WERI-Rb-1 (cell line): ENCODE measurements at places on chromosomes 7 and 10.

DNA sequence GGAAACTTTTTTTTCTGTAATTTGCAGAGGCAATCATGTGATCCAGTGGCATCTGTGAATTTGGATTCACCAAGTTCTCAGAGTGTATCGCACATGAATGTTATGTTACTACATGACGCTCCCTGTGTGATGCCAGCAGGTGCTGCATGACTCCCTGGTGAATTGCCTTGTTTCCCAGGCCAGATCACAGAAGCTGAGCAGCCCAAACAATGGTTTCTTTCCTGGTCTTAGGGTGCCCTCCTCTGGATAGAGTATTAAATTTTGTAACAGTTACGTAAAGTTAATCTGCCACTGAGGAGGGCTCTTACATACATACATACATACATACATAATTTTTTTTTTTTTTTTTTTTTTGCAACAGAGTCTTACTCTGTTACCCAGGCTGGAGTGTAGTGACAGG lies 3.6 kb downstream of the ZSCAN21 start:
- peak; percentile 40 for DNase-seq

GRCh38 chr7:101517304-101517703 lies 111.8 kb downstream of the MYL10 start:
- no peak for DNase-seq

GRCh38 chr10:35768011-35768410 lies 125.9 kb upstream of the FZD8 start:
- DNase-seq = no peak

GRCh38 chr7:116971869-116972268 lies 18.6 kb downstream of the ST7 start:
- no peak for DNase-seq

GRCh38 chr7:152481082-152481481 lies 45.3 kb upstream of the KMT2C start:
- no peak for DNase-seq

DNA sequence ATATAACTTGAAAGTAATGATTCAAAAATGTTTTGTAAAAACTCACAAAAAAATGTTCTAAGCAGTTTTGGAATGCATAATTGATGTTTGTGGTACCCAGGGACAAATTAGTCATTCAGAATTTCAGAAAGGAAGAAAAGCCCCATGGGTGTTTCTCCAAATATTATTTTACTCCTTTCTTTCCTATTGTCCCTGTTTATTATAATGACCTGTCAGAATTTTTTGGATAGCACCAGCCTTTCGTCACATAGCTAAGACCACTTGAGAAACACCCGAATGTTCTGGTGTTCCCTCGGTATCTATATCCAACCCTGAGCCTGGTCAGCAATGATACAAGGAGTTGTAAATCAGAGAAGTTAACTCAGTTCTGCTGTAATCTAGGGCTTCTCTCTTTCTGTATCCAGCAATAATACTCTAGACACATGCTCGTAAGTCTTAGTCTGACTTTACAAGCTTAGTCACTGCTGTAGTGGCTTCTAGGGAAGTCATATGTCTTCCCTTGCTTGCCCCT lies 64.8 kb upstream of the MEOX2 start:
- DNase-seq = no peak

DNA sequence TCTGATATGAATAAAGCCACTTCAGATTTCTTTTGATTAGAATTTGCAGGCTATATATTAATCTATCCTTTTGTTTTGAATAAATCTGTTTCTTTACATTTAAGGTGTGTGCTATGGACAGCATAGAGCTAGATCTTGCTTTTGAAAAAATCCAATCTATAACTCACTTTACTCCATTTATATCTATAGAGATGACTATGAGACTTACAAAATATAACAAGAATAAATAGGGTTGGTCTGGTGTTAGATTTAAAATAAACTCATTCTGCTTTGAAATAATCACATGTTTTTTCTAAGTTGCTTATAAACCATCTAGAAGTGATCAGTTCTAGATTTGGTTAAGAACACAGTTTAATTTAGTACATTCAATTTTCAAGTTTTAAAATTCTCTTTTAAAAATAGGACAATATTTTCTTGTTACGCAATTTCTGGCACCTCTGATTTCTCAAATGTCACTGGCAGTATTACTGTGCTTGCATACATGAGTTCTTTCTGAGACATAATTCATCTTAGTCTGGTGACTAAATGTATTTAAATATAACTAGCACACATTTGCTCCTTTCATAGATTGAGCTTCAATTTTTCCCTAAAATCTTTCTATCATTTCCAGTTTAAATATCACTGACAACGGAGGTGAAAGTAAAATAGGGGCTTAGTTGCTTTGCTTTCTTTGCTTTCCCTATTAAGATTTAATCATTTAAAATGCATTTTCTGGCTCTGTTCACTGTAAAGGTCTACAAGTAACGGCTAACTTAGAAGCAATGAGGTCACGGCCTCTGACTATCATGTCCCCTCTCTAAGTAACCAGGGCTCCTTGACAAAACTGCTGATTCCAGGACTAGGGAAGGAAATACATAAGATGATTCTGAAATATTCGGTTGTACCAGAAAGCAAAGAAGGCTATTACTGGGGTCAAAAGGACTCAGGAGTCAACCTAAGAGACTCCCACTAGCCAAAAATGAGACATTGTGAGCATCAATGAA lies 89.3 kb downstream of the ICA1 start:
- DNase-seq = no peak

- DNase-seq = no peak
These were observed 19.6 kb downstream of the NUDT1 start for GRCh38 chr7:2261611-2262010.

DNA sequence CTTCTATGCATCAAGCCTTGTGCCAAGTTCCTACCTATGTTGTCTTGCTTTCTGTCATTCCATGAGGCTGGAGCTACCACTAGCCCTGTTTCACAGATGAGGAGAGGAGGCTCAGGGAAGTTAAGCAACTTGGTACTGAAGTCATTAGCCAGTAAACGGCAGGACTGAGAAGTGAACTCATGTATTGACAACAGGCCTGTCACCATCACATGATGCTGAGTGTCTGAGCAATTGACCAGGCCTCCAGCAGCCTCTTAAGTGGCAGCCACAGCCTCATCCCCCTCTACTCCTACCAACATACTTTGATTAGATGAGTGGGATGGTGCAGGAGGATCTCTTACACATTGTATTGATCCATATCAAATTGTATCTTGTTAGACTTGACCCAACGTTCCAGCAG lies 317.6 kb downstream of the GRID1 start:
- DNase-seq = no peak

DNA sequence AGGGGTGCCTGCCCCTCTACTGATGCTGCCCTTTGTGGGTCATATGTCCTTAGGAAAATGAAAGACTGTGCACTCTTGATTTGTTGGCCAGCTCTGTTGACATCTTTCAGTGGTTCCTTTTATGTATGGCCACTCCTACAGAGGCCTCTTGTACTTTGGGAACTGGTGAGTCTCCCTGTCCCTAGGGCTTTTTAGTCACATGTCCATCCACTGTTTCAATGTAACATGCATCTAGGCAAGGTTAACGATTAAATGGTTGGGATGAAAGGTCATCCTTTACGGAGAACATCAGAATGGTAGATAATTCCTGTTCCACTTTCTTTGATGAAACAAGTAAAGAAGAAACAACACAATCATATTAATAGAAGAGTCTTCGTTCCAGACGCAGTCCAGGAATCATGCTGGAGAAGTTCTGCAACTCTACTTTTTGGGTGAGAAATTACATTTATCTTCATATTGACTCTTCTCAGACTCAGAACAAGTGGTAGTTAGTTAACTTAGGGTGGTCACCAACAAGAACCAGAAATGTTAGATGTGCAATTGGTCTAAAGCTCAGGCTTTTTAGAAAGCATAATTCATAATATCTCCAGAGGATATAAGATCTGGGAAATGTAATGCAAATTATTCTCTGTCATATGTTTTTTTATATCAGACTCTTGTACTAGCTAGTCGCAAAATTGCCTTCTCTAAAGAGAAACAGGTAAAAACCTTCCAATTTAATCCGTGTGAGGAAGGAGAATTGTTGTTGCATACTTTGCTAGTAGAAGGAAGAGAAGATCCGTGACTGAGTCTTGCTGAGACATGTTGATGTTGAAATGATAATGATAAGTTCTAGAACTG lies at the start of gene ABCC2:
TSS of gene ABCC2 (plus strand) at position 194 of the 840 bp plus-strand sequence. CDS start at position 399, 205 bp downstream.
- DNase-seq = no peak

DNA sequence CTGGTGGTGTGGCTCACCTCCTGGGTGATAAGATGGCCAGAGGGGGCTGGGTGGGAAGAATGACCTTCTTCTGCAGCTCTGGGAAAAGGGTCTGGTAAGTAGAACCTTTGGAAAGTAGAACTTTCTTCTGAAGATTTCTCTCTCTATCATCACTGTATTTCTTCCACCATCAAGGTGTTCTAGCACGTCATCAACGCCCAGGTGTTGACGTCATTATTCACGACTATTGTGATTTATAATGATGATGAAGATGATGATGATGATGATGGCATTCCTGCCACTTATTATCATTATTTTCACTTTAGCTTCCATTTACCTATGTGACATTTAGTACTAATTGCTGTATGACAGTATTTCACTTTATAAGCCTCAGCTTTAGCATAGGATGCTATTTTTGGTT lies 525.6 kb upstream of the ADARB2 start:
- DNase-seq = no peak

DNA sequence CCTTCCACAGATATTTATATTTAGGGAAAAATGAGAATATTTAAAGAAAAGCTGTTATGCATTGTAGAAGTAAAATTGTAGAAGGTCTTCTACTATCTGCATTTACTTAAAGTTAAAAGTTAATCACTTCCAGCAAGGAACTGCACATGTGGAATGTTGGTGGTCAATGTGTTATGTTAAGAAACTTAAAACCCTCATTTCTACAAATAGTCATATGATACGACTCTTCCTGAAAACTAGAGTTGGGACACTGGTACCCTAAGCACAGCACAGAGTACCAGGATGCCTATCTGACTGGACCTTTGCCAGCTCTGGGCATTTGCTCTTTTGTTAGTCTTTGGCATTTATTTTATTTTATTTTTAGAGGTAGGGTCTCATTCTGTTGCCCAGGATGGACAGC lies 524.2 kb upstream of the GALNT17 start:
- no peak for DNase-seq

- no peak for DNase-seq
These were observed 168.9 kb downstream of the SLIT1 start for GRCh38 chr10:97016728-97017473.

GRCh38 chr7:157389951-157390730 lies 53.3 kb downstream of the DNAJB6 start:
- no peak for DNase-seq

DNA sequence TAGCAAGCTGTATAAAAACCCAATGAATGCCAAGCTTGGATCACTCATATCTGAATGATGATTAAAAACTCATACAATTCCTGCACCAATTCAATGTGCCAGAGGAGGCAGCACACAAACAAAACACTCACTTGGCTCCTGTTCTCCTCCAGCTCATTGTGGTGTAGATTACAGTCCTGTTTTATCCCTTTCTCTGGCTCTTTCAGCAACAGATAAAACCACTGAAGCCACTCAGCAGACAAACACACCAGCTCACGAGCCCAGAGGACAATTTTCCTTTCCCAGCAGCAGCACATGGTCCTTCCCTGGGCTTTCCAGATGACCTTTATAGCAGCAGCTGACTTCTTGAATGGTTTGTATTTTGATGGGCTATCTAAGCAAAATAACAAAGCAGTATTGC lies 107.3 kb upstream of the STARD3NL start:
- DNase-seq = peak; percentile 17

DNA sequence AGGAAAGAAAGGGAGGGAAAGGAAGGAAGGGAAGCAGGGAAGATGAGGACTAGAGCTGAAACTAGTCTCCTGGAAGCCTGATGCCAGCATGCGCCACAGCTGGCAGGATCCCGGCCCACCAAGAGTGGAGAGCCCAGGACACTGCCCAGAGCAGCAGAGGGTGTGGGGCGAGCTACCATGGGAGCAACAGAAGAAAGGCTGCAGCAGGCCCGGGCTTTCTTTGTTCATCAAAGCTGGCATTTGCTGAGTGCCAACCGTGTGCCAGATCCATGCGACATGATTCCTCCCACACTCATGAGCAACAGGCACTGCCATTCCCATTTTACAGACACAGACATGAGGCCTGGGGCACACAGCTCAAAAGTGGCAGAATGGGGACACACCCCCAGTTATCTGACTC lies 68.9 kb downstream of the FAM53B start:
- no peak for DNase-seq

DNA sequence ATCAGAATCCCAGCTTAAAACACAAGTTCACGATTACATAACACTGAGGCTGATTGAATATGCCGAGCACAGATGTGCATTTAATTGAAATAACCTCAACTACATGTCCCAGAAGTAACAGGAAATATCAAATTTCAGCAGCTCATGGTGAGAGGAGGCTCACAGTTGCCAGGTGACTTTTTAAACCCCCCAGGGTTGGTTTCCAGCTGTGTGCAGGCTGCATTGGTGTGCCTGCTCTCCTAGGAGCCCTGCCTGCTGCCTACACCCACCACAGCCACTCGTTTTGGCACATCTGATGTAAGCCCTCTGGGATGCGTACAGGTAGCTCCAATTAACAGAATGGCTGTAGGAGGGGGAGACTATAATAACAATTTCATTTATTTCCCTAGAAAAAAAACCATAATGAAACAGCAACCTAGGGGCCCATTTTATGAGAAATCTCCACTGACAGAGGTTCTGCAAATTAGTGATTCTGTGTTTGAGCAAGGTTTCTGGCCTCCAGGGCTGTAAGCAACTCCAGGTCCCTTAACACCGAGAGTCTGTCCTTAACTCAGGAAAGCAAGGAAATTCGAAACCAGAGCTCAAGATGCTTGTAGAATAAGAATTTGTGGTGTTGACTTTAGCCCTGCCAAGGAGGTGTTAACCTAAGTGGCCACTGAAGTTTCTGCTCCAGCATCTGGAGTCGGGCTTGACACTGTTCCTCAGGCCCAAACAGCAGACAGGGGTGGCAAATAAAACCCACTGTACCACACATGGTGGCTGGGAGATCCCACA lies 161.9 kb downstream of the BMPER start:
- DNase-seq = no peak

DNA sequence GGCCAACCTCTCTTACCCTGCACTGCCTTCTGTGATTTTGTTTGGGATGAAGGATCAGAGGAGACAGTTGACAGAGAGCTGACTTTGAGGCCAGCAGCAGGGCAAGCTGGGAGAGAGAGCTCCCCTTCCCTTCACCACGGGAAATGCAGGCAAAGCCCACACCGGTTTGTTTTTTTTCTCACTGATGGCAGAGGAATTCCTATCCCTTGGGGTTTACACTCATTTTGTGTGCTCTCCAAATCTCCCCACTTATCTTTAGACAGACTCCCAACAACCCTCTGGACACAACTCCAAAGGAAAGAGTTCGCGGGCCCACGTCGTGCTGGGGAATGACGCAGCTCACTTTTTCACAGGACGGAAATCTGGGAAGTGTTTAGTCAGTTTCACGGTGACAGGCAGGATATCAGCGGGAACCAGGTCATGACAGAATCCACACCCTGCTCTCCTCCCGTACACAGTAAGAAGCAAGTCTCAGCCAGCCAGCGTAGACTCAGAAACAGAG lies 68.3 kb upstream of the FAM171A1 start:
- peak; percentile 53 for DNase-seq
